ENCODE measurements at places on chromosomes 6 and 20.

DNA sequence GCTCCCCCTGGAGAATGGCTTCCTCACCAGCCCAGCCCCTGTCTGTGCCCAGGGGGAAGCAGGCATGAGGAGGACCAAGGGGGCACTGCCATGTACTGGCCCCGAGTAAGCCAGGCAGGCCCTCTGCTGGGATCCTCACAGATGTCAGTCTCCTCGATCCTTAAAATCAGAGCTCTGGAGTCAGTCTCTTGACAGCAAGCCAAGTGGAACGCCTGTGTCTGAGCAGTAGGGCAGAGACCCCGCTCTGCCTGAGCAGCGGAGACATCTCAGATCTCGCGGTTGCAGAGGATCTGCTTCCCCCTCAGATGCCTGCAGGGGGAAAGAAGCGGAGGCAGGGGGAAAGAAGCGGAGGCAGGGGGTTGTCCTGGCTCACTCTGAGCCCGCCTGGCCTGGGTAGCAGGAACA, 92.6 kb downstream of the SNX5 start:
- no peak for DNase-seq

DNA sequence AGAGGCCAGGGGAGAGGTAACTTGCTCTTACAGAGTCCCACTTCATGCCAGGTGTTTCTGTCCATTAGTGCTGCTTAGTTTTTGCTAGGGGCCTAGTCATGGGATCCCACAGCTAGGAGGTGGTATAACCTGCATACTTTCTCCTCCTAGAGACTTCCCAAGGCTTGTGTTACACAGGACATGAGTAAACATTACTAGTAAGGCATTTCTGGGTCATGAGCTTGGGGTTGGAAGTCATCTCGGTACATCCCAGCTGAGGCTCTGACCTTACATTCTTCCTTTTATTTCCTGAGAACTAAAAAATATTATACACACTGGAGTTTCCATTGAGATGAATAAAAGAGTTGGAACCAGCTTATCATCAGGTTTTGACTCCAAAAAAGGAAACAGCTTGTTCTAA, 20.9 kb upstream of the PNPLA1 start:
- no peak for DNase-seq

- no peak for DNase-seq
Observed at GRCh38 chr6:138417493-138418117, 13.6 kb downstream of the HEBP2 start.

- DNase-seq = no peak
Observed at GRCh38 chr6:117423754-117424153, 2.0 kb downstream of the ROS1 start.

DNA sequence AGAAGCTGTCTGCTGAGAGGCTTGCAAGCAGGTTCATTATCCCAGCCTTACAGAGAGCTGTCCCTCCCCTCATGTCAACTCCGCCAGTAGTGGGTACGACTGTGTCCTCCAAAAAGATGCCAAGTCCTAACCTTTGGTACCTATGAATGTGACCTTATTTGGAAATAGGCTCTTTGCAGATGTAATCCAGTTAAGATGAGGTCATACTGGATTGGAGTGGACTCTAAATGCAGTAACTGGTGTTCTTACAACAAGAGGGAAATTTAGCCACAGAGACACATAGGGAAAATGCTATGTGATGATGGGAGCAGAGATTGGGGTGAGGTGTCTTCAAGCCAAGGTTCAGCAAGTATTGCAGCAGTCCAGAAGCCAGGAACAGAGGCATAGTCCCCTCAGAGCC, 90.8 kb upstream of the FOXP4 start:
- DNase-seq = no peak

- no peak for DNase-seq
Observed at GRCh38 chr6:119781365-119781764, 431.8 kb upstream of the MAN1A1 start.

GRCh38 chr6:98486057-98486456, 348.3 kb upstream of the POU3F2 start:
- DNase-seq = no peak

- no peak for DNase-seq
Observed at GRCh38 chr6:29908341-29908662, 34.0 kb upstream of the HLA-A start.

GRCh38 chr6:30315156-30315555, 11.6 kb upstream of the TRIM39 start:
- no peak for DNase-seq

DNA sequence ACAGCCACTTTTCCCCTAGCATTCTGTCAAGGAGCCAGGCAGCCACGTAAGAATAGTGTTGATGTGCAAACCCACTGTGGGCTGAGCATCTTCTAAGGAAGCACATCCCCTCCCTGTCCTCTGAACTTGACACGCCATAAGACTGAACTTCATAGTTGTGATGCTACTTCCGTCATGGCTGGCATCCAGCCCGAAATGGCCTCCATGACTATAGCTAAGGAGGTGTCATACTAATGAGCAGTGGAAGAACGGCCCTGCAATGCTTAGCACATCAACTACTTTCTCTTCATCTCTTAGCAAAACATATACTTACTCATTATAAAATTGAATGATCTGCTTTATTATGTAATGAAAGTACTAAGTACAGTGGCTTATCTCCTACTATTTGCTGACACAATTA, 110.2 kb downstream of the GJA10 start:
- DNase-seq = no peak

DNA sequence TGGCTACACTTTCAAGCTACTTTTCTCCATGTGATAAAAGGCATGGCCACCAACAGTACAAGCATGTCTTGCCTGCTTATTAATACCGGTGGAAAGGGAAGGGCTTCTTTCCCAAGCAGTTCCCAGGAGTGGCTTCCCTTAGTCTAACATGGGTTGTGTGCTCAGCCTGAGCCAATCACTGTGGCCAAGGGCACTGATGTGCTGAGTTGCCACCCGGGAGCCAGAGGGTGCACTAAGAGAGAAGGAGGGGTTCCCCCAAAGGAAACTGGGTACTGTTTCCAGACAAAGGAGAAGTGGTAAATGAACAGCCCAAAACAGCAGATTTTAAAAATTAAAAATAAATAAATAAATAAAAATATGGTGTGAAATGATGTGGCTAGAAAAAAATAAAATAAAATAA, 68.5 kb downstream of the BANF2 start:
- DNase-seq = no peak

- DNase-seq = no peak
Observed at GRCh38 chr6:77653816-77654215, 977 bp downstream of the MEI4 start.

GRCh38 chr6:40036186-40036585, 101.9 kb upstream of the MOCS1 start:
- no peak for DNase-seq

GRCh38 chr6:80638213-80639055, 532.0 kb downstream of the BCKDHB start:
- no peak for DNase-seq

DNA sequence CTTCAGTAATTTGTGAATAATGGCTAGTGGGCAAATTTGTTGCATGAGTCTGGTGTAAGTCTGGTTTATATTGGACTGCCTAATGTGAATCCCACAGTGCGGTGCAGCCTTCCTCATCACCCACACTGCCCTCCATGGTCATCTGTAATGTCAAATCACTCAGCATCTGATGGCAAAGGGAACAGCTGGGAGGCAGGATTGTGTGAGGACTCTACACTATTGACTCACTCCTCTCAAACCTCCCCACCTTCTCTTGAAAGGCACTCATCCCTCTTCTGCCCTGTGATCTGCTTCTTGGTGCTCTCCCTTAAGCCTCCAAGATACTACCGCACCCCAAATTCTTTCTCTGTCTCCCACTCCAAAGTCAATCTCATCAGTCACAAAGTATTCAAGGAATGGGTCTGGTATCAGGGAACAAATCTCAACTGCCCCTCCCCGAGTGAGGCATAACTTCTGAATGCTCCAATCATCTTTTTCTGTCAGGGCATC, 146.0 kb upstream of the BEND6 start:
- DNase-seq = no peak

DNA sequence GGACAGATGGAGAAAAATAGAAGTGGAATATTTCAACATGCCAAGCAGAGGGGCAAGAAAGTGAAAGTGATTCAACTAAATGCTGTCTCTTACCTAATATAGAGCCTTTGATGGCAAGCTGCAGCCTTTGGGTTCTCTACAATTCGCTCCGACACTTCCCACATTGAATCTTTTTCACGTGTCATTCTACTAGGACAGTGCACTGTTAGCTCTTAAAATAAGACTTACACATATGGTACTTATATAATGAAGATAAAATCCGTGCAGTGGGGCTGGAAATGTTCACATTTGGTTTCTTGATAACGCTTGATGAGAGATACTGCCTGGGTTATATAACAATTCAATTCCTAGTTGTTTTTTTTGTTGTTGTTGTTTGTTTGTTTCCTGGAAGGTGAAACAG, 502.4 kb downstream of the LMBRD1 start:
- DNase-seq = no peak

GRCh38 chr20:35443003-35443402, 5.0 kb upstream of the GDF5 start:
- no peak for DNase-seq

GRCh38 chr6:105573138-105573537, 170.3 kb upstream of the PREP start:
- DNase-seq = no peak

All from stimulated activated CD4-positive, alpha-beta T cell treated with anti-CD3 and anti-CD28 coated beads, Interleukin-15, amount 100 ng/mL, for 48 hours (primary cell).